ENCODE measurements at places on chromosomes 11 and 22.

DNA sequence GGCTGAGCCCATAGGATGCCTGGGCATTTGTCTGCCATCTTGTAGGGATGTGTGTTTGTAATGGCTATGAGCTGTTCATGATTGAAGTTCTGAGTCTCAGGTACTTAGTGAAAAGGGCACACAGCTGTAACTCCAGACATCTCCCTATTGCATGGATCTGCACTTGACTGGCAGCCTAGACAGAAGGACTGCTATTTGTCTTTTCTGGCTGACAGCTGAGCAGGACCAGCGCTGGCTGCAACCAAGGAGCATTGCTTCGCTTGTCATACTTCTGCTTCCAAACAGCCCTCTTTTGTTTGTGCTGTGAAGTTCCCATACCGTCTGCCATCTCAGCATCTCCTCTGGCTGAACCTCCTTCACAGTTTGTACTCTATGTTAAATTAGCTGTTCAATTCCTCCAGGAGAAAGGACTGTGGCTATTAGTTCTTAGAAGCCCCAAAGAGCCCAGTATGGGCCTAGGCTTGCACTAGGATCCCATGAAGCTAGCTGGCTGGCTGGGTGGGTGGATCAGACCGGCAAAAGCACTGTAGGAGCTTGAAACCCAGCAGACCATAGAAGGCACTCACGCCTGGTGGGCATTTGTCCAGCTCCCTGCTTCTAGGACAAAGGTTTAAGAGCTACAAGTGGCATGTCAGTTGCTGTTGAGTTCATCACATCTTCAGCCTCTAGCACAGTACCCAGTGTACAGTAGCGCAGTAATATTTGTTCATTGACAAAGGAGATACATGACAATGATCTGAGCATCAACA lies 20.4 kb downstream of the HIRA start:
- DNase-seq, result no peak

DNA sequence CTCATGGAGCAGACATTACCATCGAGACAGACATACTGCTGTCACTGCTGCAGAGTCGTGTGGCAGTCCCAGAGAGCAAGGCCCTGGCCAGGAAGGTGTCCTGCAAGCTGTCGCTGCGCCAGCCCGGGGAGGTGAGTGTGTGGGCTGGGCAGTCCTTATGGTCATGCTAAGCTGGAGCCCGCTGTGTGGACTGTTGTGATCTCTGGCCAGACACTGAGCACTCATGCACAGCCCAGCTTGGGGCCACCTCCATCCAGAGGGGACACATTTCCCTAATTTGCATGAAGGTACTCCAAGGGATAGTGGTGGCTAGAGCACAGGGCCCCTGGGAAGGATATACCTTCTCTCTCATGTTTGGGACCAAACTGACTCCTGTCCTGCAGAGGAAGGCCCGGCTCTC lies 9.6 kb downstream of the ANKK1 start:
- DNase-seq, result no peak

GRCh38 chr11:9172389-9172788 lies 81.0 kb upstream of the SCUBE2 start:
- DNase-seq, result no peak

- DNase-seq, result no peak
Observed at GRCh38 chr22:20094197-20094807, 14.3 kb downstream of the DGCR8 start.
